ENCODE measurements at places on chromosomes 1 and 21.
A peak's percentile ranks its signal among the peaks of the same experiment; 100 is the strongest.

DNA sequence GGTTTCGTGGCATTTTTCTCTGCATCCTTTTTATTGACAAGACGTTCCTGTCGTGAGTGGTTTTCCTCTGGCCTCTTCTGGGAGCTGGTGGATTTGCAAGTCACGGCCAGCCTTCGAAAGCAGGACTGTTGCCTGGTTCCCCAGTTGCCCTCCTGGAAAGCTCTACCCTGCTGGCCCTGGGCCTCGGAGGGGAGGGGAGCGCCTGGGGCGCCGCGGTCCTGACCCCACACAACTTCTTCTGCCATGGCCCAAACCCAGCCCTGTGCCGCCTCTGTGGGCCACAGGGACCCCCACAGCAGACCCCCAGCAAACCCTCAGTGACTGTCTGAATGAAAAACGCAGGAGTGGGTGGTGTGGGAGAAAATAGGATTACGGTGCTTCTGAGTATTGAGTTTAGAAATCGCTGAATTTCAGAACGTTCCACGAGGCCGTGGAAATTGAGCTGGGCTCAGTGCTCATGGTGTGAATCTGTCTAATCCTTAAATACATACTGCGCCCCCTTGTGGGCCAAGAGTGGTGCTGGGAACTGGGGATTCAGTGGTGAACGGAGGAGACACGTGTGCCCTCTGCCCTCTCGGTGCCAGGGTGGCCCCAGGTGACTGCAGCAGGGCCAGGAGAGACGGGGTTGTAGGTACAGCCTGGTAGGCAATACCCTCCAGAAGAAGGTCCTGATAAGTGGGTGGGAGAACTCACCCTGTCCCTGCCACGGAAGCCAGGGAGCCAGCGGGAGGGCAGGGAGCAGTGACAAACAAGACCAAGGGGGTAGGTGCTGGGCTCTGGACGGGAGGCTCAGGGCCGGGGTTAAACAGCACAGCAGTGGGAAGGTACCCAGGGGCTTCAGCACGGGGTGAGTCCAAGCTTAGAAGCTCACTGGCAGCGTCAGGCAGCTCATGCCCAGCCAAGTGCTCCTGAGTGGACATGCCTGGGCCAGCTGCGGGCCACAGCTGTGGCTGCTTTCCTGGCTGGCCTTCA lies 101.2 kb upstream of the COL6A1 start:
- peak; percentile 90 for DNase-seq

DNA sequence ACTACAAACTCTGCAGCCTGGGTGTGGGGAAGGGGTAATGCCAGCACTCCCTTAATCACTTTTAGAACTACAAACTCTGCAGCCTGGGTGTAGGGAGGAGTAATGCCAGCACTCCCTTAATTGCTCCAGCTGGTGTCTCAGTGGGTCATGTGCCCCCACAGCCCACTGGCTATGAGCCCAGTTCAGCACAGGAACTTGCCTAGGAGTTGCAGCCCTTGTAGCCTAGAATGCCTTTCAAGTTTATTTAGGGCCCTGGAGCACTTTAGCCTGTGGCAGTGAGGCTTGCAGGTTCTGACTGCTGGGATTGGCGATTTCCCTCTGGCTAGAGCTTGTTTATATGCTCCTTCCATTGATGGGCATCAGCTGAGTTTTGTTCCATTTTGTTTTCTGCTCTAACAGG lies 17.1 kb downstream of the VN1R5 start:
- no peak for DNase-seq

DNA sequence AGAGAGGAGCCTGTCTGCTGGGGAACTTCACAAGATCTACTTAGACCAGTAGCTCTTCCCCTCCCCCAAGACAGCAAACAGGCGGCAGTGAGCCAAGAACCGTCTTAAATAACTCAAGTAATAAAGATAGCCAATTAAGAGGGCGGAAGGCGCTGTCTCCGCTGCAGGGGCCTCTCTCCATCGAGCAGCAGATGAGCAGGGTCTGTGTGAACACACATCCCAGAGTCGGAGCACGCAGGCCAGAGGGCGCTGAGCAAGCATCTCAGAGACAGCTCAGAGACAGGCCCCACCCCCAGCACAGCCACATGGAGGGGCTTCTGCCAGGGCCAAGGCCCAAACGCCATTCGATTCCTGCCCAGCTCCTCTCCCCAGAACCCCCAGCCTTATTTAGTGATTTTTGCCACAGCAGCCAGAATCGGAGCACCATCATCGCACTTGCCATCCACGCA lies 11.1 kb downstream of the IFFO2 start:
- peak; percentile 95 for DNase-seq

GRCh38 chr1:101846820-101847219 lies 149.9 kb downstream of the OLFM3 start:
- no peak for DNase-seq

GRCh38 chr1:53934170-53934765 lies 11.2 kb downstream of the IFT25 start:
- DNase-seq, result no peak

GRCh38 chr1:59556802-59557548 lies 257.8 kb upstream of the HOOK1 start:
- no peak for DNase-seq
